ENCODE measurements at places on chromosomes 2 and 18.

GRCh38 chr2:132761437-132761836, 91.4 kb upstream of the LYPD1 start:
- no peak for DNase-seq

- no peak for DNase-seq
These were observed 105.9 kb upstream of the AQP4 start for GRCh38 chr18:26971409-26971808.

- DNase-seq, result no peak
These were observed 276.4 kb downstream of the RPIA start for GRCh38 chr2:88967844-88968243.

- no peak for DNase-seq
These were observed 86.5 kb upstream of the HDAC4 start for GRCh38 chr2:239487272-239487671.

DNA sequence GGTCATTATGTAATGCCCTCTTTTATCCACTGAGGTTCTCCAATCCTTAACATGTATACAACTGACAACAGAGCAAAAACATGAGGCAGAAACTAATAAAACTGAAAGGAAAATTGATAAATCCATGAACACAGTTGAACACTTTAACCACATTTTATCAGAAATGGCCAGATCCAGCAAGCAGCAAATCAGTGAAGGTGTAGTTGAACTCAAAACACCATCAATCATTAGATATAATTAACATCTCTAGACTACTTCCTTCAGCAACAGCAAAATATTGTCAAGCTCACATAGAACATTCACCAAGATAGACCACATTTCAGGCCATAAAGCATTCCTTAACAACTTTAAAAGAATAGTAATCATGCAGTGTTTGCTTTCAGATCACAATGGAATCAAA, 72.9 kb downstream of the HS6ST1 start:
- DNase-seq, result no peak

DNA sequence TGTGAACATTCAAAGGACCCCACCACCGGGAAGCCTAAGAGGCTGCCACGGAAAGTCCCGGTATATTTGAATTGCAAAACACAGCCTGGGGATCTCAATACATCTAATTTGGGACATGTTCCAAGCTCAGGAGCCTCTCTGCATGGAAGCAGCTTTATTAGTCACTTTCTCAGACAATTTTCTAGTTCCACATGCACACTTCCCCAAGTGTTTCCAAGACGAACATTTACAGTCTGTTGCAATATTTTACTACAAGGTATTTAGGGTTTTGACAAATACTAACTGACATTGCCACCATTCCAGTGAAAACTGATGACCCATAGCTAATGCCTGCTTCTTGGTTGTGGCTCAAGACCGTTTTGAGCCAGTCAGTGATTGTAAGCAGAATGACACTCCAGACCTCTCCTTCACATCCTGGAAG, 145.3 kb downstream of the NCKAP5 start:
- no peak for DNase-seq

GRCh38 chr2:235502336-235502735, 8.5 kb downstream of the AGAP1 start:
- DNase-seq, result no peak

GRCh38 chr2:56077359-56077915, 106.4 kb upstream of the CCDC85A start:
- DNase-seq, result no peak

DNA sequence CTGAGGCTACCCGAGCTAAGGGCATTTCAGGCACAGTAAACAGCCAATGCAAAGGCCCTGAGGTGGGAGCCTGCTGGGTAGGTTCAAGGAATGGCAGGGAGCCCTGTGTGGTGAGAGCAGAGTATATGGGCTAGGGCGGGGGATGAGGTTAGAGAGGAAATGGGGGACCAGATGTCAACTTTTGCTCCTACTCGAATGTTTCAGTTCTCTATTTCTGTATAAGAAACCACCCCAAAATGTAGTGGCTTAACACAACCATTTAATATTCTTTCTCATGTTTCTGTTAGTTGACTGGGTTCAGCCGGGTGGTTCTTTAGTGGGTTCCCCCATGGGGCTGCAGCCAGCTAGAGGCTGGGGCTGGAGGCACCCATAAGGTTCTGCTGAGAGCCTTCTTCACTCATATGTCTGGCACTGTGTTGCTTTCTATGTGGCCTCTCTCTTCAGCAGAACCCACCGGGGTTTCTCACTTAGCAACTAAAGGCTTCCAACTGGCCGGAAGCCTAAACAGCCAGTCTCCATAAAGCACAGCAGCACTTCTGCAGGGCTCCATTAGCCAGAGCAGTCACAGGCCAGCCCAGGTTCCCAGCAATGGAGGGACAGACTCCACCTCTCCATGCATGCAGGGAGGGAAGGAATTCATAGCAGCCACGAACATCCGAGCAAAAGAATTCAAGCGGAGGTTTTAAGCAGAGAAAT, 5.6 kb upstream of the ATOH8 start:
- no peak for DNase-seq

DNA sequence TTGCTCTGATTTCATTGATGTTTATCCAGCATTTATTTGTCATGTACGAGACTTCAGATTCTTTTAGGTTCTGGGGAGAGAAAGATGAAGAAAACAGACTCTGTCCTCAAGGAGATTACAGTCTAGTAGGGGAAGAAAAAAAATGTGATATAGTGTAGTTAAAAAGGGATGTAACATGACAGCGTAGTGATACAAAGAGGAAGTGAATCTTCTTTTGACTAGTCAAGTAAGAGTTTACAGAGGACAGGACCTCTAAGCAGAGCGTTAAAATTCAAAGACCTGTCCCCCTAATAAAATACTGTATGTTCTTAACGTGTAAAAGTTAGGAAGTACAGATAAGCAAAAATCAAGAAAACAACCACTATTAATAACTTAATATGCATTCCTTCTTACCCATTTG, 47.7 kb downstream of the NCOA1 start:
- no peak for DNase-seq

GRCh38 chr2:110941226-110941625, 179.5 kb upstream of the BCL2L11 start:
- no peak for DNase-seq

DNA sequence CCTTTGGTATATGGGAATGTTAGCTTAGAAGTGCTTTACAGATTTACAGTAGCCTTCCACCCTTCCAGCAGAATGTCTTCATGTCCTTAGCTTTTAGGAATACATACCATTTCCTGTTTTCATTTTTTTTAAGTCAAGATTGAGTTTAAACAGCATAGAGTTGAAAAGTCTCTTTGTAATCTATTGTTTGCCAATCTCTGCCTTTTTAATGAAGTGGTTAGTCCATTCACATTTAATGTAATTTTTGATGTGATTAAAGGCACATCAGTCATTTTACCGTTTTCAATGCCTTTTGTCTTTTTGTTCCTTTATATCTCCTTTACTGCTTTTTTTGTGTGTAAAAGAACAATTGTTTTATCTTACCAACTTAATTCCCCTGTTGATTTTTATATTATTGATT, 233.4 kb upstream of the SMIM21 start:
- no peak for DNase-seq

- no peak for DNase-seq
These were observed 30.5 kb upstream of the MAP3K20 start for GRCh38 chr2:173045181-173045580.

DNA sequence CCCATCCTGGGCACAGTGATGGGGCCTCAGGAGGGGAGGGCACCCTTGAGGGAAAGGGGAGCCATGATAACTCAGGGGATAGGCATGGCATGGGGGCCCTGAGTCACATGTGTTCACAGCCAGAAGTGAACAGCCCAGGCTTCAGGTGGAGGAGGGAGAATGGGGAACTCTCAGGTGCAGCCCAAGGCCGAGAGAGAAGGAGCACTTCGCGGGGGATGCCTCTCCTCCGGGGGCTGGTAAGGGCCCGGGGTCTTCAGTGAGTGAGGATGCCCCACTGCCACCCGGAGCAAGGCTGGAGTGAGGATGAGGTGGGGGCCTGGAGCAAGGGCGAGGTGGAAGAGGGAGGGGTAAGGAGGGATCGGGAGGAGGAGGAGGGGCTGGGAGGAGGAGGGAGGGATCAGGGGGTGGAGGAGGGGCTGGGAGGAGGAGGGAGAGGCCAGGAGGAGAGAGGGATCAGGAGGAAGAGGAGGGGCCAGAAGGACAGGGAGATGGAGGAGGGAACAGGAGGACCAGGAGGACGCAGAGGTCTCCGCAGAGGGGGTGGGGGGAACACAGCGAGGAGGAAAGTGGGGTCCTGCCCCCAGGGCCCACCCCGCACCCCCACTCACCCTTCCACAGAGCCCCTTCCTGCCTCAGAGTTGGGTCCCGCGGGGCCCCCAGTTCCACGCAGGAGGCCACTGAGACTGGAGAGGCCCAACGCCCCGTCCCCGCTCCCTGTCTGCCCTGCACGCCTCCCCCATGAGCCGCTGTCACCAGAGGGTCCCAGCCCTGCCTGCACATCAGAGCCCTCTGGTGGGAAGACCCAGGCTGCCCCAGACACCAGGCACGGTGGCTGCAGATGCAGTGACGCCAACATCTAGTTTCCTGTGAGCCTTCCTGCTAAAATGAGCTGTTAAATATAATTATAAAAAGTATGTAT, 42.8 kb downstream of the RAMP1 start:
- peak; percentile 51 for DNase-seq

DNA sequence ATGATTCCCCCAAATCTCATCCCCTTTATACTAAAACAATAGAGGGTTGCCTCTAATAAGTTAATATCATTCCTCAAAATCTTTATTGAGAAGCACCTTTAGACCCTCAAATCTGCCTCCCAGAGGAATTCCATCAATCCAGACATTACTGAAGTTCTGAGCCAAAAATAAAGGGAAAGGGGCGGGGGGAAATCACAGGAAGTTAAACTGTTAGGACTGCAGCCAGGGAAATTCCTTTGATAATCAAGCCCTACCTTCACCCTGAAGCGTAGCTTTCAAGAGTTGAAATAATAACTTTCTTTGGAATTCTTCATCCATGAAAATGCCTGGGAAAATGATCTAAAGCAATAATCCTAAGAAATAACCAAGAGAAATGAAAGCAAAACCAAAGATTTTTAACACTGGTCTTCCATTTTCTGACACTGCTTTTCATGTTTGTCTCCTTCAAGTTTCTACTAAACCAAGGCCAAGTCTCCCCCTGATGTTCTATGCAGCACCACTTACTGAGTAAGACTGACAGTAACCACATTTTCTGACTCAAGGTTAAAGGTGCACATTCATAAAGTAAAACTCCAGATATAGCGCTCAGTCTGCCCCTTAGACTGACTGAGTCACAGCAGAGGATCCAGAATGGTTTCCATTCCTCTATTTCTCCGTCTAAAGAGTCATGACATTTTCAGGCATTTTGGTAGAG, 78.2 kb downstream of the TCF4 start:
- DNase-seq, result no peak

DNA sequence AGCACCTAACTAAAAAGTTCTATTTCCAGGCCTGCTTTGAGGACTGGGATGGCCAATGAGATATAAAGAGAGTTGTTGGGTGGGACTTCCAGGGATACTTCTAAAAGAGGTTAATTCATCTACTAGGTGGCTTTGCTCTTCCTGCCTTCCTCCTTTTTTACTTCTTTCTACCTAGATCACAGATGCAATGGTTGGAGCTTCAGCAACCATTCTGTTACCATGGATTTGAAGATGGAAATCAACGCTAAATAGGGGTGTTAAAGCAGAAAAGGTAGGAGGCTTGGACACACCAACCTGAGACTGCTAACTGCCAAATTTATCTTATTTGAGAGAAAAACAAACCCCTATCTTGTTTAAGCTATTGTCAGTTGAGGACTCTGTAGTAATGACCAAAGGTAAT, 116.3 kb upstream of the STON1 start:
- DNase-seq, result no peak

DNA sequence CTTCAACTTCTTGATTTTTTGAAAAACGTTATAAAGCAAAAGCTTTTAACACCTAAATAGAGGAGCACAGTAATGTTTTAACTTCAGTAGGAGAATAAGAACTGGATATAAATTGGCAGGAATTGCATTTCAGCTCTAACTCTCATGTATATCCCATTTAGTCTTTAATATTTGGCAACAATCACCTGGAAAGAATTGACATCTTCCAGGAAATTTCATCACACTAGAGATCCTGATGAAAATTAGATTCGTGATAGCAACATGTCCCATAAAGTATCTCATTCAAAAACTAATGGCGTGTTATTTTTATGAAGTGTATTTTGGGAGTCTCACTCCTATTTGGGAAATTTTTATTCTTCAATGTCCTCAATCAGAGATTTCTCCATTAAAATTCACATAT, 131.1 kb upstream of the DNAJC10 start:
- DNase-seq, result no peak

DNA sequence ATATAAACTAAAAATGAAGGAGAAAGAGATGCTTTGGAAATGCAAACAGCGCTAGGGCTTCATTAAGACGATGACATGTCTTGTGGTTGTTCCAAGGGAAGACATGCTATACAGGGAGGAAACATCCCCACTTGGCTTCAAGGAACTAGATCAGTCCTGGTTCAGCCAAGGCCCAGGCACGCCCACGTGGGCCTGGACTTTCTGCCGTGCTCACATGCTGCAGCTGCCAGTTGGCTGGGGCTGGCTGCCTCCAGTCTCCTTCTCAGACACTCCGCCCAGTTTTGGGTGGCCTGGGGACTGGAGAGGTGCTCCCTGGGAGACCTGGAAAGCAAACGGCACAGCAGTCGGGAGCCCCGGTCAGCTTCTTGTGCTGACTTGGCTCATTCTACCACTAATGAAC, 109.6 kb downstream of the GLI2 start:
- peak; percentile 69 for DNase-seq

GRCh38 chr2:9145752-9146430, 60.7 kb upstream of the ASAP2 start:
- DNase-seq, result no peak

DNA sequence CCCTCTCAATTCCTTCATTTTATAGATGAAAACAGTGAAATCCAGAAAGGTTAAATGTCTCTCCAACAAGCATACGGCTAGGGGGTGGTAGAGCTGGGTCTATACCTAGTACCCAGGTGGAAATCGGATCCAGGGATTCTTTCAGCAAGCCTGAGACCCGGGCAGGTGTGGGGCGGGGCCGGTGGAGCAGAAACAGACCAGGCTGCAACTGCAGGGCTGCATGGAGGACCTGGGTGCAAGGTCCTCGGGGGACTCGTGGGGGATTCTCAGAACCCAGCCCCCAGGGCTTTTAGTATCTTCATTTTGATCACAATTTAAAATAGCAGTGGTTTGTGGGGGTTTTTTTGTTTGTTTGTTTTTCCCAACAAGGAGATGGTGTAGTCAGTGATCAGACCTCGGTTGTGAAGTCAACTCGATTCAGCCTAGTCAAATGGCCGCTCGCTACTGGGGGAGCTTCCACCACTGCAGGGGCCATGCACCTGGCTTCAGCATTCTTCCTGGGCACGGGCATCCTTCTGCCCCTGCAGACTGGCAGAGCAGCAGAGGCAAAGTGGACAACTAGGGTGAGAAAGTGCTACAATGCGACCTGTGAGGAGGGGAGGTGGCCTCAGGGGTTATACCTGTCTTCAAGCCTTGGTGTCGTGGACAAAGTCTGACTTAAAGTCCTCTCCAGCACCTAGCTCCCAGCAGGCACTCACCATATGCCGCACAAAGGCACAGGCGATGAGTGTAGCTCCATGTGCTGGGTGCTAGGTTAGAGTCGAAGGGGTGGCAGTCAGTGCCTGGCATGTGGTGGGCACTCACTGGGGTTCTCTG, 46.3 kb downstream of the GORASP2 start:
- DNase-seq, result no peak

- no peak for DNase-seq
These were observed 85.9 kb downstream of the MTCL1 start for GRCh38 chr18:8791171-8791651.

All from sciatic nerve (tissue), 2 donors.